ENCODE measurements at places on chromosomes 5 and 9. TPM values are rescaled to one million over a fixed set of nuclear protein-coding genes. Genes with fewer than 3 reads are reported as not detected.

ANKRD55 gene
- not detected for polyA plus RNA-seq

CAST gene
- 18.2 TPM for polyA plus RNA-seq

SLC1A1 gene
- polyA plus RNA-seq: not detected

NME5 gene
- polyA plus RNA-seq: not detected

GRCh38 chr5:56028708-56029107 lies 33.9 kb upstream of the IL6ST start:
- H3K27ac ChIP-seq: no peak overlapping the region
- no peak for DNase-seq
- H3K27me3 ChIP-seq: no peaks in the 10 kb centered on the region
- H3K4me3 ChIP-seq: no peak overlapping the region
- H3K4me1 ChIP-seq: peaks cover 3% of the 10 kb centered on the region
- H3K36me3 ChIP-seq: no peaks in the 10 kb centered on the region

GRCh38 chr5:170429014-170429413 lies 39.8 kb upstream of the KCNMB1 start:
- H3K27ac ChIP-seq: no peak overlapping the region
- H3K4me1 ChIP-seq: no peaks in the 10 kb centered on the region
- H3K27me3 ChIP-seq: peaks cover 9% of the 10 kb centered on the region
- no peak for DNase-seq

DNA sequence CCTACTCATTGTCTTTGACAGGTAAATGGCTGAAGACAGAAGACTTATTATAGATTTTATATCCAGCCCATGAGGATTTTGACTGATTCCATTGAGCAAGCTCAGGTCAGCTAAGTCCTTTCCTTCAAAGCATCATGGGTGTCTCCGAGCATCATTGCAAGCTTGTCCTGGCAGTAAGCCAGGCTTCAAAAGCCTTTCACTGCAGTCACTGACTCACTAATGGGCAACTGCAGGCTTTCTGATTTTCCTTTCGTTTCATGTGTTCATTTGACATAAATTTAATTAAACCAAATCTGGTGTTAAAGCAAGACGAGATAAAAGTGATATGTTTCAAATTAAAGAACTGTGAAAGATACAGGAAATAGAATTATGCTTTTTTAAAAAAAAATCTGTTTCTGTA lies 426.2 kb downstream of the ANXA1 start:
- no peak overlapping the region for H3K27ac ChIP-seq
- H3K4me3 ChIP-seq: no peak overlapping the region
- H3K36me3 ChIP-seq: no peaks in the 10 kb centered on the region
- no peaks in the 10 kb centered on the region for H3K27me3 ChIP-seq
- DNase-seq: no peak

DNA sequence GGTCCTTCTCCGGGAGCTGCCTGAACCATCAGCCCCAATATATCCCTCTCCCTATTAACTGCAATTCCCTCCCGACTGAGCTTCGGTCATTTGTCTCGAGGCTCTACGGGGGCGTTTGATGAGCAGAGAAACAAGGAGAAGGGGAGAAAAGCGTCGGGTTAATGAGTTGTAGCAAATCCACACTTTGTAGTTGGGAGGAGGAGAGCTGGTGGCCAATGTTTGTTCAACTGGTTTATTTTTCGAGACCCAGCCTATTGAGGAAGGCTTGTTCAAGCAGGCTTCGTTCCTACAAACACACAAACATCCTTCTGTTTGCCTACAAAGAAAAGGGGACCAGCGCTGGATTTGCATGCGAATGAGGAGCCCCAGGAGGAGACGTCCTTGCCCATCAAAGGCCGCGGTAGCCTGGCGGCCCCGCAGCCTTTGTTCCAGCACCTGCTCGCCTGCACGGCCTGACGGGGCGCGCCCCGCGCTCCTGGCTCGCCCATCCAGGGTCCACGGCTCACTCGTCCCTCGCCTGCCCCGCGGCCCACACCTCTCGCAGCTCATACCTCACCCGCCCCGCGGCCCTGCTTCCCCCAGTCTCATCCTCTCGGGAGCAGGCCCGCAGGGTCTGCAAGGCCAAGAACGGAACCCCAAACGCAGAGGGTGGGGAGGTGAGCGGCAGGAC lies 4.6 kb downstream of the FOXD1 start:
- peaks cover 78% of the 10 kb centered on the region for H3K27me3 ChIP-seq
- no peak overlapping the region for H3K27ac ChIP-seq
- DNase-seq: no peak
- no peaks in the 10 kb centered on the region for H3K36me3 ChIP-seq
- H3K4me3 ChIP-seq: no peak overlapping the region
- H3K4me1 ChIP-seq: peaks cover 12% of the 10 kb centered on the region

DNA sequence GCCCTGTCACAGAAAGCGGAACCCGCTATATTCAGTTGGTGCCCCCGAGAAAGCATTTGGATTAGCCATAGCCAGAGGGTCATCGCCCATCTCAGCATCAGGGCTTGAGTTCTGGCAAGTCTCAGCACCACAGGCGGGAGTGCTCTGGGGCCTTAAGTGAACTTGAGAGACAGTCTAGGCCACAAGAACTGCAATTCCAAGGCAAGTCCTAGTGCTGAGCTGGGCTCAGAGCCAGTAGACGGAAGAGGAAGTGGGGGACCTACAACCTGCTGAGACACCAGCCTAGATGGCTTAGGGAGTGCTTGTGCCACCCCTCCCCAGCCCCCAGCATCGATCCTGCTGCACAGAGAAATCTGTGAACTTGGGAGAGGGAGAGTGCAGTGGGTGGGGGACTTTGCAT lies 594.9 kb downstream of the CCDC171 start:
- no peak overlapping the region for H3K4me3 ChIP-seq
- no peaks in the 10 kb centered on the region for H3K27me3 ChIP-seq
- DNase-seq: no peak
- no peak overlapping the region for H3K27ac ChIP-seq

Data from naive B cell (primary cell).